ENCODE measurements at places on chromosomes 11 and 22.

- DNase-seq: no peak
- no peaks in the 10 kb centered on the region for H3K27me3 ChIP-seq
- no peak overlapping the region for H3K4me3 ChIP-seq
- H3K27ac ChIP-seq: no peak overlapping the region
Observed at GRCh38 chr11:108516125-108516524, 17.9 kb upstream of the POGLUT3 start.

DNA sequence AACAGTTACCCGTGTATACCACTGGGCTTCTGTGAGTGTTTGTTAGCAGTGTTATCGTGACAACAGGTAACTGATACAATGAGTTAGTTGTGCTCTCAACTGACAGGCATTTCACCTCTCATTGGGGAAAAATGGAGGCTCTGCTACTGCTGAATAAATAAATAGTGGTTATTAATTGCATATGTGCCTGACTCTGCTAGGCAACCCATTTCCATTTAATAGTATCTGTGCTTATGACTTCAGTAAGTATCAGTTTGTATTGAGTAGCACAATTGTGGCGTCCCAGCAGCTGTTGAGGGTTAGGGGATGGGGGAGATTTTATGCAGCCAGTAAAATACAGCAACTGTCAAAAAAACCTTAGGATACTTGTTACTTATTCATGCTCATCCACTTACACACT, 123.4 kb upstream of the SEZ6L start:
- H3K27ac ChIP-seq: no peak overlapping the region
- no peaks in the 10 kb centered on the region for H3K4me1 ChIP-seq
- no peak overlapping the region for H3K4me3 ChIP-seq

DNA sequence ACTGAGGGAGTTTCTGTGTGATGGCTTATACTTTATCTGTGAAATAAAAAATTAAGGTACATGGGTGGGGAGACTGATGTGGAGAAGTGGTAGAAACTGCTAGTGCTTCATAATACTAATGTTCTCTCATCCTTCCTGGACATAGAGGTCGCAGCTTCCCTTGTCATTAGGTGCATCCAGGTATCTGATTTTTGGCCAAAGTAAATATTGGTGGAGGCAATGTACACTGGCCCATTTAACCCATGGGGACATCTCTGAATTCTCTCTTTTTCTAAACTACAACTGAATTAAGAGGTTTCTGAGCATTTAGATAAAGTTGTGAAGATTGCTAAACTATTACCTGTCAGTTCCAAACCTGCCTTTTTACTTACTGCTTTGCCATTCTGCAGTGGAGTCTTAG, 140.9 kb upstream of the CHORDC1 start:
- no peaks in the 10 kb centered on the region for H3K4me1 ChIP-seq
- H3K27ac ChIP-seq: no peak overlapping the region
- H3K4me3 ChIP-seq: no peak overlapping the region
- no peak for DNase-seq
- no peaks in the 10 kb centered on the region for H3K27me3 ChIP-seq
- no peaks in the 10 kb centered on the region for H3K36me3 ChIP-seq

DNA sequence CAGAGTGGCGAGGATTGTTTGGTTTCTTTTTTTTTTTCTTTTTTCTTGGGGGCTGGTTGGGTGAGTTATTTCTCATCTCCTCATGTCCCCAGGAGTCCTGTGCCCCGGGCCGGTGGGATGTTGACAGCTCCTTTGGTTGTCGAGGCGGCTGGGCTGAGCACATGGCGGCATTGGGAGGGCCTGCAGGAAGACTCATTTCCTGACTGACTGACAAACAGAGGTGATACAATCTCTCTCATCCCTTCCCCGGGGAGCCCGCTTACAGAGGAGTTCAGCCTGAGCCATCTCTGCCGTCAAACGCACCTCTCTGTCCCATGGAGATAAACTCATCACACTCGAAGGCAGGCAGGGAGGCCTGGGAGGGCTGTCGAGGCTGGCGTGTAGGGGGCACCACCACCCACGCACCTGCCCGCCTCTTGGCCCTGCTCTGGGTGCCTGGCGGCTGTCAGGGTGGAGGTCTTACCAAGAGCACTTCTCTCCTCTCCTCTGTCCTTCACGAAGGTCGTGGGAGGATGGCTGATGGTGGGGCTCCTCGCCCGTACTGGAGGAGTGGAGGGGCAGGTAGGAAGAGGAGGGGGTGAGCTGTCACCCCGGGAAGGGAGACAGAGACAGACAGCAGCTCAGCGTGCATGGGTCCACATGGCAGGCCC, 60.0 kb upstream of the NECTIN1 start:
- no peak overlapping the region for H3K4me3 ChIP-seq
- H3K27ac ChIP-seq: no peak overlapping the region
- peaks cover 11% of the 10 kb centered on the region for H3K4me1 ChIP-seq

- no peak overlapping the region for H3K27ac ChIP-seq
- H3K4me3 ChIP-seq: no peak overlapping the region
- DNase-seq: no peak
Observed at GRCh38 chr11:44356351-44356750, 46.4 kb upstream of the ALX4 start.

GRCh38 chr11:121372028-121372427, 79.5 kb downstream of the SC5D start:
- H3K4me3 ChIP-seq: no peak overlapping the region
- no peaks in the 10 kb centered on the region for H3K36me3 ChIP-seq
- H3K27me3 ChIP-seq: peaks cover 52% of the 10 kb centered on the region
- DNase-seq: no peak
- H3K4me1 ChIP-seq: no peaks in the 10 kb centered on the region

DNA sequence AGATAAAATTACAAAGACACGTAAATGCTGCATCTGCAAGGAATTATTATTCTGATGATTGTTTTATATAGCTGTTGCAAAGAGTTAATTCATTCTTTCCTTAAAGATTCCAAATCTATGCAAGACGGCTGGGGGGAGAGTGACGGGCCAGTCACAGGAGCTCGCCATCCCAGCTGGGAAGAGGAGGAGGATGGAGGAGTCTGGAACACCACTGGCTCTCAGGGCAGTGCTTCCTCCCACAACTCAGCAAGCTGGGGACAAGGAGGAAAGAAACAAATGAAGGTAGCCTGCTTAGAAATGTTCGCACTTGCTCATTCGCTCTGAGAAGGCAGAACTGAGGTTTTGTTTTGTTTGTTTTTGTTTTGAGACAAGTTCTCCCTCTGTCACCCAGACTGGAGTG, 73.0 kb upstream of the ADSL start:
- no peak overlapping the region for H3K4me3 ChIP-seq
- H3K27ac ChIP-seq: no peak overlapping the region
- peaks cover 27% of the 10 kb centered on the region for H3K36me3 ChIP-seq
- DNase-seq: no peak
- H3K4me1 ChIP-seq: peaks cover 5% of the 10 kb centered on the region

GRCh38 chr22:36478966-36479365, 2.5 kb downstream of the TXN2 start:
- H3K27me3 ChIP-seq: no peaks in the 10 kb centered on the region
- H3K36me3 ChIP-seq: peaks cover 59% of the 10 kb centered on the region
- no peak overlapping the region for H3K4me3 ChIP-seq
- H3K4me1 ChIP-seq: peaks cover 7% of the 10 kb centered on the region
- H3K27ac ChIP-seq: no peak overlapping the region
- no peak for DNase-seq

DNA sequence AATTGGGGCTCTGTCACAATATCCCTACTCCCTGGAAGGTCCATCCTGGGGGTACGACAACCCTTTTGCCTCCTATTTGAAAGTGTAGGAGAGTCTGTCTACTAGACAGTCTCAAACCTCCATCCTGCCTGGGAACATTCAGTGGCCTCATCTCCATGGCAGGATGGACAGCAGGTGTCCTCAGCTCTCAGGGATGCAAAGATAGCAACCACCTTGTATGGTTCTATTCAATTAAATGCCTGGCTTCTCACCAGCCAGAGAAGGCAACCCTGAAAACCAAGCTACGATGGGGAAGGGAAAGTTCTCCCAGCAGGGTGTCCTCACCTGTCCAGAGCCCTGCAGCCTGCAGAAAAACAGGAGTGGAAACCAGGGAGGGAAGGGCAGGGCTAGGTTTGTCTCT, 164.9 kb downstream of the MIAT start:
- no peak for DNase-seq
- no peaks in the 10 kb centered on the region for H3K4me1 ChIP-seq
- H3K4me3 ChIP-seq: no peak overlapping the region
- no peak overlapping the region for H3K27ac ChIP-seq
- peaks cover 23% of the 10 kb centered on the region for H3K27me3 ChIP-seq

GRCh38 chr22:48045369-48045768, 1282.9 kb downstream of the TBC1D22A start:
- no peaks in the 10 kb centered on the region for H3K27me3 ChIP-seq
- H3K27ac ChIP-seq: no peak overlapping the region
- no peaks in the 10 kb centered on the region for H3K4me1 ChIP-seq
- H3K36me3 ChIP-seq: no peaks in the 10 kb centered on the region

DNA sequence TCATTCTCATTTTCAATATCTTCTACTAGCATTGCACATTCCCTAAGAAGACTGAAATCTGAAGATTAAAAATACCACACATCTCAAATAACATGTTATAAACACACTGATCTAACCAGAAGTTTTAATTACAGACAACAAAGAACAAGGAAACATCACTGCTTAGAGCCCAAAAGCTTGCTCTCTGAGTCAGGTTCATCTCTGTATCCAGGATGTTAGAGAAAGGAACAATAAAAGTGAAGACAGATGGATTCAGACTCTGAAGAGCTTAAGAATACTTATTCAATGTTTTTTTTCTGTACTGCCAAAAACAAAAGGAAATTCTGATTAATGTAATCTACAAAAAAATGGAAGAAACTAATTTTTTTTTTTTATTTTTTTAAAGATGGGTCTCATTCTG, 16.5 kb downstream of the RDX start:
- no peak overlapping the region for H3K4me3 ChIP-seq
- no peak for DNase-seq
- no peaks in the 10 kb centered on the region for H3K27me3 ChIP-seq
- H3K36me3 ChIP-seq: peaks cover 37% of the 10 kb centered on the region
- H3K4me1 ChIP-seq: no peaks in the 10 kb centered on the region

GRCh38 chr11:111836721-111837120, 34.7 kb downstream of the ALG9 start:
- H3K4me3 ChIP-seq: no peak overlapping the region
- no peaks in the 10 kb centered on the region for H3K27me3 ChIP-seq
- H3K4me1 ChIP-seq: peaks cover 2% of the 10 kb centered on the region
- H3K27ac ChIP-seq: peak overlapping the region; percentile 56
- H3K36me3 ChIP-seq: peaks cover 18% of the 10 kb centered on the region
- peak; percentile 32 for DNase-seq

GRCh38 chr11:72642043-72642883, 32.0 kb downstream of the PDE2A start:
- peak; percentile 23 for DNase-seq
- H3K36me3 ChIP-seq: no peaks in the 10 kb centered on the region
- no peak overlapping the region for H3K27ac ChIP-seq
- peak overlapping the region; percentile 67 for H3K4me3 ChIP-seq

DNA sequence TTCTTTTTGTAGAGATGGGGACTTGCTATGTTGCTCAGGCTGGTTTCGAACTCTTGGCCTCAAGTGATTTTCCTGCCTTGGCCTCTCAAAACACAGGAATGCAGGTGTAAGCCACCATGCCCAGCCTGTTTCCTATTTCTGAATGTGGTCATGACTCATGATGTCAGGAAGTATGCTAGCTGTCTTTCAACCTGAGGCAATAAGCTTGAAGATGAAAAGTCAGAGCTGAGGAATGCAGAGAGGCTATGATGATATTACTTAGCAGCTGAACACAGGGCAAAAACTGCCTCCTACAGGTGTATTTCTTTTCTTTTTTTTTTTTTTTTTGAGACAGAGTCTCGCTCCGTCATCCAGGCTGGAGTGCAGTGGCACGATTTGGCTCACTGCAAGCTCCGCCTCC, 9.0 kb upstream of the NUCB2 start:
- no peaks in the 10 kb centered on the region for H3K4me1 ChIP-seq
- no peaks in the 10 kb centered on the region for H3K27me3 ChIP-seq
- H3K4me3 ChIP-seq: no peak overlapping the region
- DNase-seq: peak; percentile 32
- H3K36me3 ChIP-seq: no peaks in the 10 kb centered on the region

- no peaks in the 10 kb centered on the region for H3K36me3 ChIP-seq
- no peaks in the 10 kb centered on the region for H3K27me3 ChIP-seq
- no peaks in the 10 kb centered on the region for H3K4me1 ChIP-seq
- no peak overlapping the region for H3K27ac ChIP-seq
Observed at GRCh38 chr22:48089601-48090331, 1327.3 kb downstream of the TBC1D22A start.

Data from mesenchymal stem cell (in vitro differentiated cells and primary cell).